ENCODE measurements at places on chromosomes 11 and 22.

DNA sequence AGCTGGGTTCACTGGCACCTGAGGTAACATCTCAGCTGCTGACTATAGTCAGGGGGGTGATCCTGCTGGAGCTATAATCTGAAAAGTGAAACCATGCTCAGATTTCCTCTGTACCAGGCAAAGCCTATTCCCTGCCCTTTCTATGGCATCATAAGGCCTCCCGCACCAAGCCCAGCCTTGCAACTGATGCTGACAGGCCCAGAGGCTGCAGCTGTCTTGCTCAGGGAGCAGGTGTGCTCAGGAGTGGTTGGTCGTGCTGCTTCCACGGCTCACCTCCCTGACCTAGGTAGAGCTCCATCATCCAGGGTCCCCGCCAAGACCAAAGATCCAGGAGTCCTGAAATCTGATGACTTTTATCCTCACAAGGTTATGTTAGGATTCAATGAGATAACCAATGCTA, 121.7 kb downstream of the FEZ1 start:
- DNase-seq, result no peak

DNA sequence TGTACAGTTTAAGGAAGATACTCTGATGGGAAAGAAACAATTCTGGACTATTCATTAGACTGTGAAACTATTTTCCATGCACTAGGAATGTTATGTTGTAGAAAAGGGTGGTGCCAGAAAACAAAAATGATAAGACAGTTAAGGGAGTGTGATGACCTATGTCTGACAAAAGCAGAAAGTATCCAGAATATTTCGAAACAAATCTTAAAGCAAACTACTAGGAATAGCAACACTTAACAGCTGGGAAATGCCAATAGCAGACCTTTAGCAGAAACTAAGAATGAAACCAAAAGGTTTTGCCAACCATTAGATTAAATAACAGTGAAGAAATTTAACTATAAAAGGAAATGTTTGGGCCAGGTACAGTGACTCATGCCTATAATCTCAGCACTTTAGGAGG, 3.3 kb upstream of the ARHGAP20 start:
- DNase-seq, result no peak

- DNase-seq, result no peak
Observed at GRCh38 chr11:21464601-21465193, 728.2 kb upstream of the ANO5 start.

DNA sequence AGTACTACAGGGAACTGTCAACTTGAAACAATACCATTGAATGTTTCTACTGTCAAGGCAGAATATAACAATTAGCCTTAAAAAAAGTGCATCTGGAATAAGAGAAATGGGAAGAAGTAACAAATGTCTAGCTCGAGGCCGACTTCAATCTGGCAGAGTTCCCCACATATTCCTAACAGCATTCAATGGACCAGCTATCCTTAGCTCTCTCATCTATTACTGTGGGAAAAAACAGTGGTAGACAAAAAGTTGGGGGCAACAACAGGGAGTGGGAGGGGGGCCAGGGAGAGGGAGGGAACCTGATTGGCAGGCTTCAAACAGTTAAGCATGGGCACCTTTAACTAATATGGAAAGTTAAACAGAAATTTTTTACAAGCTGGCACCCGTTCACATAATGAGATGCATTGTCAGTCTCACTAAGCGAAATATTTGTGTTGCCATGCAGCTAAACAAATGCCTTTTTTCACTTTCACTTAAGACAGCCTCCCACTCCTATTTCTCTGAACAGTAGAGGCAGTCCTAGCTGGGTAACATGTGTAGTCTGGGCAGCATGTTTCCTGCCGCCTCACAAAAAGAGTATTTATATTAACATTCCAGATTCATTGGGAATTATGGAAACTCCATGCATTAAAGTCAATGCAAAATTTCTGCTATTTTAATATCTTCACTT, 62.2 kb upstream of the SOX6 start:
- no peak for DNase-seq

DNA sequence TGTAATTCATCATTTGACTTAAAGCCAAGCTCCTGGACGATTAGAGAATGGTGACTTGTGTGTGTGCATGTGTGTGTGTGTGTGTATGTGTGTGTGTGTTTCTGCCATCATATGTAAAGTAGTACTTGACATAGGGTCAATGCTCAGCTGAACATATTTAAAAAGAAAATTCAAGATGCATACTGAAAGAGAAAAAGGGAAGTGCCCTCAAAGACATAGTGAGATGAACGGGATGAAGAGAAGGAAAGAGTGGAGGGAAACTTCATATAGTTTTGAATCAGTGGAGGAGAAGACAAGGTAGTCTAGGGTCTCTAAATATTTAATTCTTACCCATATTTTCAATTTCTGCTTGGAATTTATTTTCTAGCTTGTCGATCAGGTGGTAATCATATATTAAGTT, 4.0 kb downstream of the TCN1 start:
- DNase-seq, result no peak

- DNase-seq, result no peak
Observed at GRCh38 chr11:39102236-39102635, 2357.2 kb downstream of the LRRC4C start.

- DNase-seq, result no peak
Observed at GRCh38 chr11:116415095-116415494, 357.7 kb downstream of the BUD13 start.

GRCh38 chr11:12556155-12556554, 118.1 kb upstream of the TEAD1 start:
- DNase-seq, result no peak

DNA sequence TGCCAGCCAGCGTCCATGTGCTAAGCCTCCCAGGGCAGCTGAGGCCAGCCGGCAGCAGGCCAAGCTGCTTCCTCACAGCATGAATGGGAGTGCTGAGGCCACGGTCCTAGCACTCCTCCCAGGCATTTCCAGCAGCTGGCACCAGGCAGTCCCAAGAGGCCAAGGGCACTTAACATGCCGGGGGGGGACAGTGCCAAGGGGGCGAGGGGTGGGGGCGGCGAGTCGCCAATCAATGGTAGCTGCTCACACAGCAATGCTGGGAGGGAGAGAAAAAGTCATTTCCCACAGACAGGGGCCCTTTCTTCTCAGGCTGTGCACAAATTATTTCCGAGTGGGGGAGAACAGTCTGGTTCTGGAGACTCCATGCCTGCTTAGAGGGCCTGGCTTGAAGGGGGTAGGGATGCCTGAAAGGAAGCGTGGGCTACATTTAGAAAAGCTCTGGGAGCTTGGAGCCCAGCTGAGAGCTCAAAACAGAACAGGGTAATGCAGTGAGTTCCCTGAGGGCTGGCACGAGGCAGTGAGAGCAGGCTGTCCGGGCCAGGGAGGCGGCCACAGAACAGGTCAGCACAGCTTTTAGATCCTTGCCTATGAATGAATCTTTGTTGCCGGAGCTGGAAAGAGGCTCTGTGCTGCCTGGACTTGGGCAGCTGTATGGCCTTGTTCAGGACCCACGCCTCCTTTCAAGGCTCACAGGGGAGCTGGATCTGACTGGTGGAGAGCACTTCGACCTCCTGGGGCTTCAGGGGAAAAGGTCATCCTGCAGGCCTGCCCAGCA, 14.4 kb upstream of the TBC1D10A start:
- no peak for DNase-seq

DNA sequence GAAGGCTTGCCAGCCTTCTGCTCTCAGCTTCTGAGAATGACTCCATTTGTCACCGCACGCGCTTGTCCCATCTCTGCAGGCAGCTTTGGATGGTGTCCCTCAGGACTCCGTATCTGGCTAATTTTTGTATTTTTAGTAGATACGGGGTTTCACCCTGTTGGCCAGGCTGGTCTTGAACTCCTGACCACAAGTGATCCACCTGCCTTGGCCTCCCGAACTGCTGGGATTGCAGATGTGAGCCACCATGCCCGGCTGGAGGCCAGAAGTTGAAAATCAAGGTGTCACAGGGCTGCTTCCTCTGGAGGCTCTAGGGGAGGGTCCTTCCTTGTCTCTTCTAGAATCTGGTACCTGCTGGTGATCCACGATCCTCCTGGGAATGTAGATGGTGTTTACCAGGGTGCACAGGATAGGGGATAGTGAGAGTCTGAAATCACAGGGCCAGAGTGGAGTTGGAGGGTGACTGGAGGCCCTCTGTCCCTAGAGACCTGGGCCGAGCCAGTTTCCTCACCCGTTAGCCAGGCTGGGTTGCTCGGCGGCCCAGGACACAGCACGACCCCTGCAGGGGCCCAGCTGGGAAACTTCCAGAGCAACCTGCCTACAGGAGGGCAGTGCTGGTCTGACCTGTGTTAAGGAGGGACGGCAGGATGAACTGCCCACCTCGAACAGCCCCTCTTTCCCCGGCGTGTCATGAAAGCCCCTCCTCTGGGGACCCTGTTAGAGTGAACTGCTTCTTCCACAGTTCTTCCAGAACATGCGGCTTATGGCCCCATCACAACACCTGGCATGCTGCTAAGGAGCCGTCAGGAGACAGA, 48.9 kb upstream of the SHANK2 start:
- DNase-seq, result no peak

DNA sequence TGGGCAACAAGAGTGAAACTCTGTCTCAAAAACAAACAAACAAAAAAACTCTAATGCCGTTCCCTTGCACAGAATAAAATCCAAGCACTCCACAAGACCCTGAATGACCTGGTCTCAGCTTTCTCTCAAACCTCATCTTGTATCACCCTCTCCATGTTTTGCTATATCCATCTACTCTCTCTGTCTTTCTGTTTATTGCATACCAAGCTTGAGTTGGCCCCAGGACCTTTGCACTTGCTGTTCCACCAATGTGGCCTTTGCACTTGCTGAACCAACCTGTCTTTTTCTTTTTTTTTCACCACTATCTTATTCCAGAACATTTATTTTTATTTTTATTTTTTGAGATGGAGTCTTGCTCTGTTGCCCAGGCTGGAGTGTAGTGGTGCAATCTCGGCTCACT, 2.0 kb upstream of the L3MBTL2 start:
- no peak for DNase-seq

DNA sequence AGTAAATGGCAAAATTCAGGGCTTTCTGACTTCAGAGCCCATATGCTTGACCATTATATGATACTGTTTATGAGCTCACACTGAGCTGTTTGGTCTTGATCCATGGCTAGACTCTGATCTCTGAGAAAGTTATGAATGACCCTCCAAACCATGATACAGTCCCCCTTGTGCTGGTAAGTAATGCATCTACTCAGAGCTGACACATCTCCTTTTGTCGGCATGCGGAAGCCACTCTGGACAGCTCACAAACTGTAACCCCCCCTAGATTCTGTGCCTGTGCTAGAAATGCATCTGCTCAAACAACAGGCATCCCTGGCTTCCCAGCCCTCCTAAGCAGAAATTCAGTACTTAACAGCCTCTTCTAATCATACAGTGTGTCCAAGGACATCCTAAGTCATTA, 150.8 kb upstream of the RAG2 start:
- no peak for DNase-seq

- no peak for DNase-seq
Observed at GRCh38 chr11:134223121-134223520, 646 bp downstream of the NCAPD3 start.

GRCh38 chr22:27494785-27495184, 306.8 kb downstream of the MN1 start:
- no peak for DNase-seq

DNA sequence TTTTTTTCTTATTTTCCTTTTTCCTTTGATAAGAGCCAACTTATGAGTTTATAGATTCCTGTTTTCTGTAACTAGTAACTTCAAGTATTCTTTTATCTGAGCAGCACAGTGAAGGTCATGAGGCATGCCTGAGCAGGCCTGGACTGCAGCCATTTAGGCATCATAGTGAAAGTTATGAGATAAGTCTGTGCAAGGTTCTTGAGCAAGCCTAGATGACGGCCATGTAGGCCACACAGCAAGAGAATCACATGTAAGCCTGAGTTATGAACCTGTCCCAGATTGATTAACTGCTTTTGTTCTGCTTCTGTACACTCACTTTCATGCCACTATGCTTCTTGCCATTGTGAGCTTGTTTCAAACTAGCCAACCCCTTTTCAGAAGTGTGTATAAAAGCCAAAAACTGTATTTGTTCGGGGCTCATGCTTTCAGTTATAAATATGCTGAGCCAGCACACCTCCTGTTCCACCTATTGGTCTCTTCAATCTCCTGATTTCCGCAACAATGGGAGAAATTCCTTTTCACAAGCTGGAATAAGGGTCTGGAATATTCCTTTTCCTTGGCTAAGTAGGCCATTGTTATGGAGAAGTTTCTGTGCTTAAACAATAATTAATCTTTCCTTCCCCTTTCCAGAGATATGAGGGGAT, 745.7 kb downstream of the FAM181B start:
- DNase-seq, result no peak

DNA sequence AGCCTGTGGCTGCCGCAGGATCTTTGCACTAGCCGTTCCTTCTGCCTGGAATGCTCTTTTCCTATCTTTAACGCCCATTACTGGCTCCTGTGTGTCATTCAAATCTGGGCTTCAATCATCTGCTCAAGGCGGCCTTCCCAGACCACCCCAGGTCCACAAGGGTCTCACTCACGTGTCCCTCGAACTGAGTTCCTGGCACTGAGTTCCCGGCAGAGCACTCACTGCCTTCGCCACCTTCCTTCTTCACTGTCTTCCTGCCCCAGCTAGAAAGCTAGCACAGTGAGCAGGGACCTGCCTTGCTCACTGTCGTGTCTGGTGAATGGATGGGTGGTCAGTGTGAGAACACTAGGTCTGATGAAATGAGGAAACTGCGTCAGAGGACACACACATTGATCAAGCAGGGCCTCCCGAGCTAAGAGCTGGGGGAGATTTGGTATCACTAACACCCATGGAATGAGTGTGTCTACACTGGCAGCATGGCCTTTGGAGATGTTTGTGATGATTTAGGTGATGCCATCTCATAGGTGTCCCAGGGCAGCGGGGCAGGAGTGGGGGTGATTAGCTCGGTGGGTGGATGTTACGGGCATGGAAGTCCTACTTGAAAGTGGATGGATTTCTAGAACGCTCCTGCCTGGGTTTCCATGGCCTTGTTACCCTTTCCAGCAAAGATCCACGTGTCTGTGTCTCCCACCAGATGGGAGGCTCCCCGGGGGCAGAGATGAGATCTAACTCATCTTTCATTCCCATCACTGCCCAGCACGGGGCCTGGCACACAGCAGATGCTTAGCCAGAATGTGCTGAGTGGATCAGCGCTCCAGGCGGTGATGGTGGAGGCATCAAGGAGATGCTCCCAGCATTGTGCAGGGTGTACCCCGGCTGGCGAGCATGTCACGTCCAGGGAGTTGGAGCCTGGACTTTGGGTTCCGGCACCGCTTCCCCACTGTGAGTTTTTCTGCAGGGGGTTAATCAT, 64.5 kb downstream of the SHISAL1 start:
- no peak for DNase-seq

- no peak for DNase-seq
Observed at GRCh38 chr11:131917634-131918384, 547.4 kb downstream of the NTM start.

- no peak for DNase-seq
Observed at GRCh38 chr11:72625691-72626413, 48.4 kb downstream of the PDE2A start.

GRCh38 chr22:19213442-19214077, 35.0 kb upstream of the SLC25A1 start:
- DNase-seq, result no peak

Measured in activated naive CD4-positive, alpha-beta T cell (primary cell).